HCT116 (cell line): ENCODE measurements at places on chromosomes 2 and 18. TPM values are rescaled to one million over a fixed set of nuclear protein-coding genes. Genes with fewer than 3 reads are reported as not detected.
A peak's percentile ranks its signal among the peaks of the same experiment; 100 is the strongest.

The RFTN2 gene
- not detected for total RNA-seq

The CMPK2 gene
- total RNA-seq = 1.5 TPM

The EFHD1 gene
- 0.52 TPM for total RNA-seq

- H3K36me3 ChIP-seq = peaks cover 12% of the 10 kb centered on the region
- H3K4me3 ChIP-seq = peak overlapping the region; percentile 67; the same call in 1 of the 2 replicates
- peaks cover 66% of the 10 kb centered on the region for H3K4me1 ChIP-seq
- peak overlapping the region; percentile 90 for H3K27ac ChIP-seq
- no peaks in the 10 kb centered on the region for H3K27me3 ChIP-seq
Measured at GRCh38 chr2:43221124-43221762, 5.2 kb downstream of the ZFP36L2 start.

DNA sequence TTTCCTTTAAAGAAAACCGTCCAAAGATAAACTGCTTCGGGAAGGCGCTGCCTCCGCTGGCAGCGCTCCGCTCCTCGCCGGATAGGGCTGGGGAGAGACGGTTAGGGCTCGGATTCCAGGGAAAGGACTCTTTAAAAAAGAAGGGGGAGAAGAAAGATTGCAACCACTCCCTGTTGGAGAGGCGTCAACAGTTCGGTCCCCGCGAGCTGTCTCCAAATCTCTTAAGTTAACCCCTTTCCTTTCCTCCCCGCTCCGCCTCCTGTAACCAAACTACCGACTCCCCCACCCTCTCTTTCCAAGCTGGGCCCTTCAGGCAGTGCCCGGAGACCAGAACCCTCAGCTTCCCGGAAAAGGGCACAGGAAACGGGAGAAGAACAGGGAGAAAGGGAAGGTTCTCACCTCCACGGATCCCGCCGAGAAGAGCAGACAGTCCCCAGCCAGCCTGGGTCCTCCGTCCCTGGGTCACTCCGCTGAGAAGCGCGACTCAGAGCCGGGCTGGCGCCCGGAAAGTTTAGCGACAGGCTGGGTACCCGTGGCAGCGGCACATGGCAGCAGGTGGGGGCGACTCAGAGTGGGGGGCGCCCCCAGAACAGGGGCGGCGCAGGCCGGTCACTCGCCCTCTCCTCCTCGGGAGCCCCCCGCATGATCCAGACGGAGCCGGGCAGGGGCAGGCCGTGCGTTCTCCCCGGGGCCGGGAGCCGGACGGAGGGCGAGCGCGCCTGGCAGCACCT is 675 bp downstream of the FZD5 start:
- no peaks in the 10 kb centered on the region for H3K27me3 ChIP-seq
- no peak for DNase-seq
- H3K27ac ChIP-seq = peak overlapping the region; percentile 73
- peaks cover 7% of the 10 kb centered on the region; the same call in 1 of the 2 replicates for H3K36me3 ChIP-seq
